ENCODE measurements at places on chromosomes 4 and X.

DNA sequence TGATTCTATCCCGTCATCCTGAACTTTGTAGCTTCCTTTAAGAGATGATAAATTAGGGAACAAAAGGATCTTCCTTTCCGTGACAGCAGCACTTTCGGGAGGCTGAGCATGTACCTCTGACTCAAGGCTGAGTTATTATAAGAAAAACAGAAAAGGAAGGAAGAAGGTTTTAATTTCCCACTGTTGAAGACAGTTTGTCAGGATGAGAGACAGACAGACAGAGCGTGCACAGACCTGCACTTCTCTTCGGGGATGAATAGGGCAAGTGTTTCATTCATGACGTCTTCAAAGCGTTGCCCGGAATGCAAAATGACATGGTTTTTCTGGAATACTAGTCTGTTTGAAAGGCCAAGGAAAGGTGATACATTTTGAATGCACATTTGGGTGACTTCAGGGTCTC is 405.3 kb upstream of the FAT1 start:
- DNase-seq = no peak

- no peak for DNase-seq
Measured at GRCh38 chrX:44400588-44400987, 57.1 kb upstream of the EFHC2 start.

- DNase-seq = no peak
Measured at GRCh38 chr4:27326991-27327390, 466.4 kb downstream of the STIM2 start.

DNA sequence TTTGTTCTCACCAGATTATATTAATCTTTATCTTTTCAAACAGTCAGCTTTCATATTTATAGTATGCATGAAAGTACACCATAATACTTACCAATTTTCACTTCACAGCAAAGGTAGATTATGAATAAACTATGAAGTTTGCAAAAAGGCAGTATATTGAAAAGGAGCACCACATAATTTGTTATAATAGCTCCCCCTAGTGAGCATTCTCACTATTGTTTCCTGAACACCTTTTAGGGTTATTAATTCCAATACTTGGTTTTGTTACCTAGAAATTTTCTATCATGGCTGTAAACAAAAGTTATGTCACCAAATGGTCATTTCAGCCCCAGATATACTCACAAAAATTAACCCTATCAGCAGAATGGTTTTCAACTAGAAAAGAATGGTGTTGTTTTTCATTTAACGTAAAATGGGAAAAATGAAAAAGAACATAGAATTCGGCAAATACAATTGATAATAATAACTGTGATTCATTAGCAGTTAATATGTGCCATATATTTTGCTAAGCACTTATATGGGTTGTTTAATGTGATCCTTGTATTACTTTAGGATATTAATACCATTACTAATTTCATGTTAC is 30.2 kb upstream of the NKX6-1 start:
- DNase-seq = no peak

GRCh38 chrX:19814240-19814639 is 73.2 kb downstream of the SH3KBP1 start:
- DNase-seq = no peak

- DNase-seq = no peak
Measured at GRCh38 chrX:138191998-138192397, 519.5 kb downstream of the FGF13 start.

DNA sequence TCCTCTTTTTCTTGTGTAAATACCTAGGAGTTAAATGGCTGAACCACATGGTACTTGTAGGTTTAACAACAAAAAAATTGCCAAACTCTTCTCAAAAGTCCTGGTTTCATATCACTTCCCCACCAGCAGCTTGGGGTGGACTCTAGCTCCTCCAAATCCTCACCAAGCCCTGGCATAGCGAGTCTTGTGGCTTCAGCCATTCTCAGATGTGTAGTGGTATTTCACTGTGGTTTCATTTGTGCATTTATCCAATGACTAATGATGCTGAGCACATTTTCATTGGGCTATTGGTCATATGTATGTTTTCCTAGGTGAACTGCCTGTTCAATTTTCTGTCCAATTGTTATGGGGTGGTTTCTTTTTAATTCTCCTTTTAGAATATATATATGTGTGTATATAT is 249.3 kb downstream of the NLGN4X start:
- no peak for DNase-seq

DNA sequence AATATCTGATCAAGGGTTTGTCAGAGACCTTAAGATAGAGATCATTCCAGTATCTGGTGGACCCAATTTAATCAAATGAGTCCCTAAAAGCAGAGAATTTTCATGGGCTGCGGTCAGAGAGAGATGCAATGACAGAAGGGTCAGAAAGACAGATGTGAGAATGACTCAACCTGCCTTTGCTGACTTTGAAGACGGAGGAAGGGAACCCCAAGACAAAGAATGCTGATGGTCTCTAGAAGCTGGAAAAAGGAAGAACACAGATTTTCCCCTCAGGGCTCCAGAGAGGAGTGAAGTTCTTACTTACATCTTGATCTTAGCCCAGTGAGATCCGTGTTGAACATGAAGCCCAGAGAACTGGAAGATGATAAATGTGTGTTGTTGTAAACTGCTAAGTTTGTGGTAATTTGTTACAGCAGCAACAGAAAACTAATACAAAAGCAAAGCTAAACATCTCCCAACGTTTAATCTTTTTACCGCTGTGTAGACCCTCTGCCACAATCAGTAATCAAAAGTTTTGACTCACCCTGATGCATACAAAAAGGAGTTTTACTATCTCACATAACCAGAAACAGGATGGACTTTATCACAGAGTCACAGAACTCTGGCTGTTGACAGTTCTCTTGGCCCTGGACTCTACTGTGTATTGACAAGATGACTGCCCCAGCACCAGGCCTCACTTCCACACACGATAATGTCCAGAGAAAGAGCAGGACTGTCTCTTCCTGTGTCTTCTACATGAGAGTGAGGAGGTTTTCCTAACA is 70.2 kb upstream of the MAGEB2 start:
- no peak for DNase-seq

DNA sequence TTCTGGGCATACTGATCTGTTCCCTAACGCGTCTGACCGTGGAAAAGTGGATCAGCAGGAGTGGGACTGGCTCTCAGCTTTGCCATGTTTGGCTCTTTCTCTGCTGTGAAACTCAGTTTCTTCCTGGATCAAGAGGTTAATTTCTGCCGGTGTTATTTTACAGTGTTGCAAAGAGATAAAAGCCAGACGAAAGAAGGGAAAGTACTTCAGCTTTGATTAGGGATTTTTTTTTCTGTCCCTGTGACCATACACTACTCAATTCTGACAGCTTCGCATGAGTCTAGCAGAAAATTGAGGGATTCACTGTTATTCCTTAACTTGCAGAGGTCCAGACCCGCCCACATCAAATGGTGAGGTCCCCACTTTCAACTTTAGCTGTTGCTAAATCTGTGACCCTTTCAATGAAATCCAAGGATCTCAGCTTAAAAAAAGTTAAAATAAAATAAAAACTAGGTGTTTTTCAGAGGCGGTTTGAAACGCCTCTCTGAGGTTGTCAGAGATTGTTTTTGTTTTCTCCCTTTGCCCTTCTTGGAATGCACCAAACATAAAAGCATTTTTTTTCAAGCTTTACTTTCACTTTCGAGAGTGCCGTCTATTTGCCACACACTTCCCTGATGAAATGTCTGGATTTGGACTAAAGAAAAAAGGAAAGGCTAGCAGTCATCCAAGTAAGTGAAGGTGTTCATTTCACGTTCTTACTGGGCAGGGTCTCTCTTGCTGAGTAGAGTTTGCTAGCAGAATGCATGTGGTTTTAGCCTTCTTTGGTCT is at the start of gene TLR3:
TSS of gene TLR3 (plus strand) at position 576 of the 768 bp plus-strand sequence. CDS start 7,464 bp downstream, outside the sequence.
- no peak for DNase-seq

GRCh38 chrX:152646961-152647360 is 9.3 kb downstream of the GABRQ start:
- DNase-seq = no peak

- DNase-seq = no peak
Measured at GRCh38 chr4:151931563-151931962, 170.8 kb upstream of the GATB start.

- no peak for DNase-seq
Measured at GRCh38 chrX:107787827-107788226, 10.3 kb downstream of the NCBP2L start.
